ENCODE measurements at places on chromosomes 4 and X. TPM values are rescaled to one million over a fixed set of nuclear protein-coding genes. Genes with fewer than 3 reads are reported as not detected.

GRCh38 chr4:145944886-145945285 lies 6.3 kb upstream of the ZNF827 start:
- no peak for DNase-seq

GRCh38 chr4:184102488-184102887 lies 115.2 kb downstream of the ENPP6 start:
- peak; percentile 62 for DNase-seq

DNA sequence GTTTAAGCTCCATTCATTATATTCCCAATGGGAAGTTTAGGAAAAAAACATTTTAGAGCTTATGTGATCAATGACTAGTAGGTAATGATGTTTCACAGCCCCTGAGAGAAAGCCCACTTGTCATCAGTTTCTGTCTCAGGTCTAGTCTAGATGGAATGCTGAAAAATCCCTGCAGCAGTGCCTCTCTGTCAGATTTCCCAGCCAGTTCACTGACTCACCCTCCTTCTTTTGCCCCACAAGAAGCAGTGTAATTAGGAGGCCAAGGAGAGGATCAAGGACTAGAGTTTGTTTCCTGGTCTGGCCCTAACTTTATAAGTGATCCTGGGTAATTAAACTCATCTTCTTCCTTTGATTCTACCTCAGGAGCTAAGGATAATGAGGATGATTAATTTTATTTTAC lies 118.7 kb upstream of the ANXA3 start:
- DNase-seq, result no peak

DNA sequence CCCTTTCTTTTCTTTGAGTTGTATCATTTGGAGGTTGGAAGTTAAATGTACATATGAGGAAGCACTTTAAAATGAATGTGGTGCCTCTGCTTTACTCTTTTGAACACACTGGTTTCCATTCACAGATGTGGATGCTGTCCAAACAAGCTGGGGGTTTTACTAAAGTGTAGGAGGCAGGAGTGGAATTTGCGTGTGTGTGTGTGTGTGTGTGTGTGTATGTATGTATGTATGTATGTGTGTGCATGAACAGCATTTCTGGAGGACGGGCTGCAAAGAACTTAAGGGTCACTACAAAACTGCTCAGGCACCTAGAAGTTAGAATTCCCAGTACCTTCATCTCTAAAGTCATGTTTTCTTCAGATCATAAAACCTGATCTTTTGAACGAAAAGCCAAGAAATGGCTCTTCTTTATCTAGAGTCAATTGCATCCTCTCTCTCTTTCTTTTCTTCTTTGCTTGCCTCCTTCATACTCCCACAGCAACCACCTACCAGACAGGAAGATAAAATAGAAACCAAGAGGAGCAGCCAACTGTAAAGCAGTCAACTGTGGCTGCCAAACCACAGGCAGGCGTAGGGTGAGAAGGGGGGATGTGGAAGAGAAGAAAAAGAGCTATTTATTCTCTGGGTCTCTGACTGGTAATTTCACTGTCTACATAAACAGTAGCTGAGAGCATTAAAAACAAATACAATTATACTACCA lies 177.0 kb upstream of the RASGEF1B start:
- no peak for DNase-seq

DNA sequence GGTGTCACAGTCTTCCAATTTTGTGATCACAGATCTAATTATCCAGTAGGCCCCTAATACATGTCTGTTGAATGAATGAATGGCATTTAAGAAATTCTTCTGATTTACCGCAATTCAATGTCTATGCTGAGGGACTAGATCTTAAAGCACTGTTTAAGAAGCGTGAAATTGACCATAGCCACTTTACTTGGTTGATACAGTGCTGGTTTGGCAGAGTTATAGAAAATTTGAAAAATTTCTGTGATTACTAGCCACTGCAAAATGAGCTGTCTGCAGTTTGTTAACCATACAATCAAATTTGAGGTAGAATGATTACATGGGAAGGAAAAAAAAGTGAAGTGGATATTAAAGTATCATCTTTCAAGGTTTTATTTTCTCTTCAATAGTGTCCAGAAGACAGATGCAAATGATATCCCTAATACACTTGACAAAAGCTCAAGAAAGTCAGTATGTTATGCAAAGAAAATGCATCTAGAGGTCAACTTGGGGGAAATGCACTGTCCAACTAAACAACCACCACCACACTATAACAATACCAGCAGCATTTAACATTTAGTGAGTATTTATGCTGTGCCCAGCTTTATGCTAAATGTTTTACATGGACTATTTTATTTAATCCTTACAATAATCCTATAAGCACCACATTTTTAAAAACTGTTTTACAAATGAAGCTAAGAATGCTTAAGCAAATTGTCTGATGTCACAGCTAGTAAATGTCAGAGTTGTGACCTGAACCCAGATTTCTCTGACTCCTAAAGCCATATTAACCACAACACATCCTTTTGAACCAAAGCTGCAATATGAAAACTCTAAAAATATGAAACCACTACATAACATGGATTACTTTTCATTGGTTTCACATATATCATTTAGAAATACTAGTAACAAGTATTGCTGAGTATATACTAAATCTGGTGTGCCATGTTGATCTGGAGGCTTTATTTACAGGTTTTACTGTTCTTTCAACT lies 217.9 kb upstream of the MAB21L2 start:
- no peak for DNase-seq

DNA sequence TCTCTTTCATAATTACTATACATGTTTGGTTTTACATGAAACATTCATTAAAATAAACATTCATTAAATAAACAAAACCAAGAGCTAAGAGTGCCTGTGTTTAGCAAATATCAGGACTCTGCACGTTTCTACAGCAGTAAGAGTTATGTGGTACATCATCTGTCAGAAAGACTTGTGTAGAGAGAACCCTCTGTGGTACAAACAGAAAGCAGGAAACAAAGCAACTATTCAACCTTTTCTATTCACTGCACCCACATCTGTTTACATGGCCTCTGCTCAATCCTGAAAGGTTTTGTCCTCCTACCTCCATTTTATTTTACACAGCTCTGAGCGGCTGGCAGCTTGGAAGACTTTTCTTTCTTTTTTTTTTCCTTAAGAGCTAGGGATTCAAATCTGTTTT lies 90.7 kb upstream of the PCDH18 start:
- DNase-seq, result no peak

- no peak for DNase-seq
These were observed 65.3 kb downstream of the CASP3 start for GRCh38 chr4:184583738-184584502.

DNA sequence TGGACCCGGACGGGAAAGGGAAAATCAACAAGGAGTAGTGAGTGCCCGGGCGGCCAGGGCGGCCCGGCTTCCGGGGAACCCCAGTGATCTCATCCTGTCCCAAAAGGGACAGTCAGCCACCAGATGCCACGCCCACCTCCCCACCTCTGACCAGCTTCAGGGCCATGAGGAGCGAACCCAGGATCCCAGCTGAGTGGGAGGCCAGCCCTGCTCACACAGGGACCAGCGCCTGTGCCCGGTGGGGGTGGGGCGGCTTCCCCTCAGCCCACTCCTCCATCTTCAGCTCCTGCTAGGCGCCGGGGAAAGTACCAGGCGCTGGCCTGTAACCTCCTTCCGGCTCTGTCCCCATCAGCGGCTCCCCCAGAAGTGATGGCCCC lies 6.2 kb downstream of the MYL5 start:
- DNase-seq, result peak; percentile 86

DNA sequence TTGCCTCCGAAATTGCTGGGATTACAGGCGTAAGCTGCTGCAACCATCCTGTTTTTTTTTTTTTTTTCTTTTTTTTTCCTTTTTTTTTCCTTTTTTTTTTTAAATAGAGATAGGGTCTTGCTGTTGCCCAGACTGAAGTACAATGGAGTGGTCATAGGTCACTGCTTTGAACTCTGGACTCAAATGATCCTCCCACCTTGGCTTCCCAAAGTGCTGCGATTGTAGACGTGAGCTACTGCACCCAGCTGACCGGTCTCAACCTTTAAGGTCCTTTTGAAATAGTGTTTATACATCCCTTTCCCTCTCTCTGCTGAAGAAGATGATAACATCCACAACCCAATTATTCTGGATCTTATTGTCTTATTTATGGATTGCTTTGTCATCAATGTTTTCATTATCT lies 548.7 kb downstream of the GBA3 start:
- DNase-seq, result no peak

DNA sequence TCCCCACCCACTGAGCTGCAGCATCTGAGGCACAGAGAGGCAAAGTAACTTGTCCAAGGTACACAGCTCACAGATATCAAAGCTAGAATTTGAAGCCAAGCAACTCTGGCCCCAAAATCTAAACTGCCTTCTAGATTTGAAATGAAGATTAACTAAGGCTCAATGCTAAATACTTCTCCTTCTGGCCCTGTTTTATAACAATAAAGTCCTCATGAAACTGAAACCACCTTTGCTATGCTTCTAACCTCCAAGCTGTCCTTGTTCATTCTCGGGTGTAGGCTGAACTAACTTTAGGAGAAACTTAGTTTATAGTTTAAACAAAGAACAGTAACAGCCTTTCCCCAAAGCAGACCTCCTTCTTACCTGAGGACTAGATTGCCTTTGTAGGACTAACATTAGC lies 93.6 kb downstream of the DCTD start:
- no peak for DNase-seq

The EGF gene
- total RNA-seq, result 5.3 TPM
